ENCODE measurements at places on chromosomes 12 and 14.

GRCh38 chr14:54355698-54356097, 41.1 kb upstream of the CDKN3 start:
- no peak for DNase-seq

DNA sequence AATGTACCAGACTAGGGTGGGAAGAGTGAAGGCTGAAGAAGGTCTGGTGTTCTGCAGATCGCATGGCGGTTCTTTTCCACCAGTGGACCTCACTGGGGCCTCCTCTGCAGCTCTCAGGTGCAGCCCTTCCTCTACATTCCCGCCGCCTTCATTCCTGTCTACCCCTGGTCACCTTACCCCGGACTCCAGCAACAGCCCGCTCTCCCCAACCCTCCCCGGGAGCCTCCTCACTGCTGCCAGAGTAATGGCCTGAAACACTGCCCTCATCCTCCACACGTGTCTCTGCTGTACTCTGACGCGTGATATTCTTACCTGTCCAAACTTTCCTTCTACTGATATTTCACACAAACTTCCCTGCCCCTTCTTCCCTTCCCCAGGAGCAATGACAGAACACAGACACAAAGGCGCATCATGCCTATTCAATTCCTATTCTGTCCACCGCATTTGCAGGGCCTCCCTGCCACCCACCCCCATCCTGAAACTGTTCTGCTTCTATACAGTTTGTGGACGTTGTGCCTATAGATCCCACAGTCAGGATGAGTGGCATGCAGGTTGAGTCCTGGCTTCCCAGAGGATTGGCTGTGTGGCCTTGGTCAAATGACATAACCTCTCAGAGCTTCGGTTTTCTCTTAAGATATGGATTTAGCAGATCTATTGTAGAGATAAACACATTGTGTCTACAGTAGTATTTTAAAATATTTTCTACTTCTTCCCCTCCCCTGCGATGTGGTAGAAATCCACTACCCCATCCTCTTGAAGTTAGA, 1.7 kb upstream of the NUAK1 start:
- DNase-seq = no peak

DNA sequence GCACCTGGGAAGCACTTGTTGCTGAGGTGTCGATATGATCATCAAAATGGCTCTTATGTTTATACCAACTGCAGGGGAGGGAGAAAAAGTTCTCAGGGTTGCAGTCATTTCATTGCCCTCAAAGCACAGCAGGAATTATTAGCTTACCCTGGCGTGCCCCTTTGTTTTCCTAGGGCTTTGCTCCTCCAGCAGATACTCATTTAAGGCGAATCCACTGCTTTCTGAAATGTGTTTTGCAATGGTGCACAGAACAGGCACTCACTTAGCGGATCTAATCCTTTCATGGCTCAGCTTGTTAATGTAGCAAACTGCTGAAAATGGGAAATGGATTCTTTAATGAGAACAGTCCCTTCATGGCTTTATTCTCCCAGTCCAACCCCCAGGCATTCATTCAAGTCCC, 76.7 kb downstream of the NKX2-1 start:
- no peak for DNase-seq

- no peak for DNase-seq
Observed at GRCh38 chr14:37650356-37651037, 55.1 kb downstream of the TTC6 start.

- DNase-seq = no peak
Observed at GRCh38 chr14:104591506-104592291, 12.1 kb downstream of the C14orf180 start.

GRCh38 chr14:87899228-87899627, 93.8 kb downstream of the GALC start:
- DNase-seq = no peak

DNA sequence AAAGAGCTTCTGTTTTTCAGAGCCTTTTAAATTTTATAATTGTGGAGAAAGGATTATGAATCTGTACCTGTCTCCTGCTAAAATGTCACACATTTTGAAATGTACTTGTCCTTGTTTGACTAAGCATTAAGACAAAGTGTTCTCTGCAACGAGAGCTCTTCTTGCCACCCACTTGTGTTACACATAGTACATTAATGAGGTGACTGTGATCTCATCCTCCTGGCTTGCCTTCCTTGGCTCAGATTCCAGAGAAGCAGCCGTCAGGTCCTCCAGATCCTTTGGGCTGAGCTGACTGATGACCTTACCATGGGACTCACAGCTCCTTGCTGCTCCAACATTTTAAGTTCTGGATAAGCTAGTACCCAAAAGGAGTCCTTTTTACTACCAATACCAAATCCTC, 81.4 kb downstream of the BBS10 start:
- no peak for DNase-seq

DNA sequence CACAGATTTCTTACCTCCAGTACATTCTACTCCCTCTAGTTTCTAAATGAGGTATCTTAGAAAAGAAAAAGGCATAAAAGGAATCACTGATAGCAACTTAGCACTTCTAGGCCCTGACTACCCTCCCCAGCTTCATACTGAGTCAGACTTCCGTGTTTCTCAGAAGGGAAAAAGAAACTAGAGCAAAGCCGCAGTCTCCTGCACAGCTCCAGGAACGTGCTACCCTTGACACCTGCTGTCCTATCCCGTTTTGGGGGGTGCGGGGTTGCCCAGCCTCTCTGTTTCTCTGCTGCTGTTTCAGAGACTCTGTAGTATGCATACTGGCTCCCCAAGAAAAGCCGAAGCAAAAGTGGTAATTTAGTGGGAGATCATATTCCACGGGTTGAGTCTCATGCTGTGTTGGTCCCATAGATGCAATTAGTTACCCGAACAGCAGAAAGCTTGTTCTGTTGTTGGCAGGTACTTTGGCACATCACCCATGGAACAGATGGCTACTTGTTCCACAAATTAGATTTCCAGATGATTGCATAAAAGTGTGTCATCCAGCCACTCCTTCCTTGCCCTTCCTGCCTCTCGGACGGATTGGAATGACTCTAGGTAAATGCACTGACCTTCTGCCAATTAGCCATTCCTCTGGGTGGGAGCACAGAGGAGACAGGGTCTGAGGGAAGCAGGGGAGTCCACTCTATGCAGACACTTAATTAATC, 438.1 kb downstream of the FUT8 start:
- DNase-seq = peak; percentile 14

GRCh38 chr12:80443974-80444666, at the start of gene PTPRQ:
TSS of gene PTPRQ (plus strand) at chr12:80444235. CDS start at chr12:80444346, 111 bp downstream.
- no peak for DNase-seq

GRCh38 chr12:6310771-6311610, 509 bp downstream of the PLEKHG6 start:
- DNase-seq = no peak

DNA sequence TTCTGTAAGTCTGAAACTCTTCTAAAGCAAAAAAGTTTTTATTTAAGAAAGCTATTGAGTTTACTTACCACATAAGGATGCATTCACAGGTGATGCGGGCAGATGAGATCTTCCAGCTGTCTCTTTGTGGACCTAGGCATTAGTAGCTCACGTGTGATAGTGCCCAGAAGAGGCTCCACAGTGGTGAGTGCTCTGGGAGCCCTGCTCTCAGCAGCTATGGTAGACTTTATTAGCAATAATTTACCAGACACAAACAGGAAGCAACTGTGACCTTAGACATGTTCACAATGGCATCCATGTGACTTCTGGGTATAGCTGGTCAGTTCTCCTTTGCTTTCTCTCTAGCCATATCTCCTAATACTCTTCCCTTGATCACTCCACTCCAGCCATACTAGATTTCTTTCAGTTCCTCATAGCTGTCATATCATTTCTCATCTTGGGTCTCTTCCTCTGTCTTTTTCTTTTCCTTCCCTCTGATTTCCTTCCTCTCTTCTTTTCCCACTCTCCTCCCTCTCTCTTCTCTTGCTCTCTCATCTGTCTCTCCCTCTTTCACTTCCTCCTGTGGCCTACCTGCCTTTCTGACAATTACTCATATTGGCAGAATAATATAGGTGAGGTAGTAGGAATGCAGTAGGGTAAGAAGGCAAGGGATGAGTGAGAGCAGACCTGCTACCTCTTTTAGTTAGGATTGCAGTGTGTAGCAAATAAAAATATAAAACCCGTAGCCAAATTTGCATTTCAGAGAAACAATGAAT, 75.2 kb upstream of the SCAF11 start:
- no peak for DNase-seq

DNA sequence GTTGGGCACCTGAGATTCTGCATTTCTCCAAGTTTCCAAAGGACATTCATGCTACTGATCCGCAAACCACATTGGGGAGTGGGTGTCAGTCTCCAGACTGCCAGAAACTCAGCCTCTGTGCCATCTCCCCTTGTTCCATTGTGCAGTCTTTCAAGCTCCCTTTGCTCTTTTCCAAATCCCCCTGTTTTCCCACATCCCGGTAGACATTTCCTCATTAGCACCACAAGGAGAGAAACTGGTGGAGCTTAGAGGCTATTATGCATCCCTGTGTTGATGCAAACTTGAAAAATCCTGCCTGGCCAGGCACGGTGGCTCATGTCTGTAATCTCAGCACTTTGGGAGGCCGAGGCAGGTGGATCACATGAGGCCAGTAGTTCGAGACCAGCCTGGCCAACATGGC, 10.7 kb downstream of the CCDC63 start:
- no peak for DNase-seq

DNA sequence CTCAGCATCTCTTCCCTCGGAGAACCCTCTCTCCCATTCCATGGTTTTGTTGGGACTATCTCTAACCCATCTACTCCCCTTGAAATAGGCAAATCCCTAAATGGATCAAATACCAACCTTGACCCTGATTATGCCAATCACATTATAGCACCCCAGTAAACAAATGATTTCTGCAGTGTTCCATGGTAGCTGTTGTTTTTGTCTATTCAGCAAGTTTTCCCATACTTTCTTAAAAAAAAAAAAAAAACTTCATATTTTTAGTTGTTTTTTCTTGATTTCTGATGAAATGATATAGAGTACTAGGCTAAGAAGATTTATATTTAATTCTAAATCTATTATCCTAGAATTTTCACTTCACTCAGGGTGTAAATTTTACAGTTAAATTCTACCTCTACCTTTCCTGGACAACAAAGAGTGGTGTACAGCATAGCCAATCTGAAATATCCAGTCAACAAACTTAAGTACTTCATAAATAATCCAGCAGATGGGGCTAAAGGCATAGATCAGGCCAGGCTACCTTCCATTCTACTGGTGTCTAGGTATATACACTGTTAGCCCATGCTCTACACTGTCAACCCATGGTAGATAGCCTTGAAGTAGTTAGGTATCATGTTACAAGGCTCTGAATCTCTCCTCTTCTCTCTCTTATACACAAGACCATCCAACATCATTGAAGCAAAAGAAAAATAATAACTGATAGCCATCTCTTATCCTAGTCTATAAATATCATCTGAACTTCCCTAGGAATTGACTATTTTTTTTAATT, 82.2 kb downstream of the PLEKHG7 start:
- no peak for DNase-seq

DNA sequence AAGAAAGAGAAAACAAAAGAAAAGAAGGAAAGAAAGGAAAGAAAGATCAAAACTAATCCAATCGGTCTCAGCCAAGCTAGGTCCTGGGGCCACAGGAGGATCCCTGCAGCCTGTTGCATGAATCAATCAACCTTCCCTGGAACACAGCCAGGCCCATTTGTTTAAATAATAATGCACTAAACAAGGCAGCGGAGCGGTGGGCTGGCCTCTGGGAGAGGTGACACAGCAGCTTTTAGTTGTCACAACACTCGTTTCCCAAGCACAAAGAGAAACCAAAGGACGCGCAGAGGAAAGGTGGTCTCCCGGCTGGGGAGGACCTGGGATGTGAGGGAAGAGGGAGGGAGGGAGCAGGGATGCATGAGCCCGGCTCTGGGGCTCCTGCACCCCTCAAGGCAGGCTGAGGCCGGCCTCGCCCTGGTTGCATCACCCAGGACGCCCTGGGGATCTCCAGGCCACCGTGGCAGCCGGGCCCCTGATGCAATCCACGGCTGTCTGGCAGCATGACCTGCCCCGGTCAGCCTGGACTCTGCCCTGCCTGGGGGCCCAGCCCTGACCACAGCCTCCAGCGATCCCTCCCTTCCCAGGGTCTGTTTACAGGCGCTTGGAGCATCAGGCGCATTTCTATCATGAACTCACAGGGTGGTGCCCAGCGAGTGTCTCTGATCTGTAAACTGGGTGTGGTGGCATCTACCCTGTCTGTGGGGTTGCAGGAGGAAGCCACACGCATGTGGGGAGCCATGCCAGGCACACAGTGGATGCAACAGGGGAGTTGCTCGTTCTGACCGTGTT, 32.5 kb downstream of the MMP17 start:
- DNase-seq = no peak

- DNase-seq = no peak
Observed at GRCh38 chr12:117044790-117045159, 54.4 kb downstream of the TESC start.

GRCh38 chr12:108204117-108204987, 75.3 kb downstream of the WSCD2 start:
- no peak for DNase-seq

DNA sequence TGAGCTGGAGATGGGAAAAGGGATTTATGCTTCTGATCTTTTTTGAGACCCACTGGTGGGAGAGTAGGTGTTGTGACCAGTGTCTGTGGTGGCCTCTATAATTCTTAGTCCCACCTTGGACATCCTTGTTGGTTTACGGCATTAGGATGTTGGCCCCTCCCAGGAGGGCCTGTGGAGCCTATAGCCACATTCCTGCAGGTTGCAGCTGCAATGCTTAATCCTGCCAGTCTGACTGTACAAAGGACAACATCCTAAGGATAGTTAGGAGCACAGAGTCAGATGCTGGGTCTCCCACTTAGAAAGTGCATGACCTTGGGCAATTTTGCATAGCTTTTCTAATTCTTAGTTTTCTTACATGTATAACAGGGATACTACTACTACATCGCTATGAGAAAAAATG, 150.9 kb upstream of the SLC38A2 start:
- no peak for DNase-seq

DNA sequence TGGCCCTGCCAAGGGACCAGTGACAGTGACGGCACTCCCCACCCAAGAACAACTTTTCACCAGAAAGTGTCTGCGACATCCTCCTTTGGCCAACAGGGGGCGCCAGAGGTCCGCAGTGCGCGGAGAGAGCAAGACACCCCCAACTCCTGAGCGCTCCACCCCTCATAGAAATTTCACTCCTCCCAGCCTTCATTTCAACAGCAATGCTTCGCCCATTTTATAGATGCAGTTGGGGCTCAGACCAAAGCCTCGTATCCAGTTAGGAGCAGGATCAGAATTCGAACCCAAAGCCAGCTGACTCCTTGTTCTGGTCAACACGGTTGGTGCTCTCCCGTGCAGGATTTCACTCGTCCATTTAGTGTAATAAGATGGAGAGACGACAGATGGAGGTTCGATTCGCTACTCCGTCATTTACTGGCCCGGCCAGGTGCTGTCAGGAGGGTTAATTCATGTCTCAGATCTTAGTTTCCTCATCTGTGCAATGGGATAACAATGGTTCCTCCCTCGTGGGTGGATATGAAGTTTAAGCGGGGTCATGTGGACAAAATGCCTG, 2.4 kb upstream of the POP5 start:
- DNase-seq = peak; percentile 81

DNA sequence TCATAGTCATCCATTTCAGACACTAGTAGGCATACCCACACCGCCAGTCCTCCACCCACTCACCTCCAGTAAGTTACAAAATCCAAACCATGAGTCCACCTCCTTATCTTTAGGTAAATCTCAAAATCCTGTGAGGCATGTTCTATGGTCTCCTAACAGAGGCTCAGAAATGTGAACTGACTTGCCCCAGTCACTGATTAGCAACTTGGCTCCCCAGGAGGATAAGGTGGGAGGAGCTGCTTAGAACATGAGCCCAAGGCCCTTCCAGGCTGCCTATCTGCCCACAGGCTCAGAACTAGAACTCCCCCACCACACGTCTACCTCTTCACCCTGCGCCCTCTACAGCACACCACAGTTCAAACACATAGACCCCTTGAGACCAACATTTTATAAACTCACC, 19.9 kb downstream of the SETD3 start:
- no peak for DNase-seq

All from stimulated activated CD8-positive, alpha-beta memory T cell treated with anti-CD3 and anti-CD28 coated beads, Interleukin-4, amount 100 ng/mL, for 4 hours (primary cell).